Stimulated activated naive B cell treated with anti-CD40 and anti-IgM and Interleukin-4, amounts not matched to agents 10 μg/mL and 1 μg/mL and 100 μg/mL, for 72 hours (primary cell): ENCODE measurements at places on chromosomes 4 and X.

GRCh38 chr4:118935819-118936218 is 47.2 kb downstream of the SYNPO2 start:
- no peak for DNase-seq

- no peak for DNase-seq
Measured at GRCh38 chr4:131566026-131566425, 1583.1 kb upstream of the PCDH10 start.

DNA sequence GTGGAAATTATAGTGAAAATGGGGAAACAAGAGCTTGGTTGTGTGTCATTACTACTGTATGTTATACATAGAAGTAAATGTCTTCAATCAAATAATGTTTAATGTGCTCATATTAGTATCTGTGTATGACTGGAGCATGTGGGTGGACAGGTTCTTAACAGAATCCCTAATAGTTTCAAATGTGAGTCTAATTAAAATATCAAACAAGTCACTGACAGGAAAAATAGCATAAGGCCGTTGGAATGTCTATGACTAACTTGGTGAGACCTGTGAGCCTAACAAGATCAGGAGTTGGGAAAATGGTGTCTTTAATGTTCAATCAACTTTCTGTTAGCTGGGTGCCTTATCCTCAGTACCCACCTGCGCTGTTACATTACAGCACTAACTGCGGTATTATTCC is 6.2 kb upstream of the CXCL3 start:
- DNase-seq = no peak

- DNase-seq = peak; percentile 51
Measured at GRCh38 chrX:47232803-47233332, at the start of gene USP11. USP11 (plus strand) TSS chrX:47233009; CDS start chrX:47233044, 35 bp downstream.

DNA sequence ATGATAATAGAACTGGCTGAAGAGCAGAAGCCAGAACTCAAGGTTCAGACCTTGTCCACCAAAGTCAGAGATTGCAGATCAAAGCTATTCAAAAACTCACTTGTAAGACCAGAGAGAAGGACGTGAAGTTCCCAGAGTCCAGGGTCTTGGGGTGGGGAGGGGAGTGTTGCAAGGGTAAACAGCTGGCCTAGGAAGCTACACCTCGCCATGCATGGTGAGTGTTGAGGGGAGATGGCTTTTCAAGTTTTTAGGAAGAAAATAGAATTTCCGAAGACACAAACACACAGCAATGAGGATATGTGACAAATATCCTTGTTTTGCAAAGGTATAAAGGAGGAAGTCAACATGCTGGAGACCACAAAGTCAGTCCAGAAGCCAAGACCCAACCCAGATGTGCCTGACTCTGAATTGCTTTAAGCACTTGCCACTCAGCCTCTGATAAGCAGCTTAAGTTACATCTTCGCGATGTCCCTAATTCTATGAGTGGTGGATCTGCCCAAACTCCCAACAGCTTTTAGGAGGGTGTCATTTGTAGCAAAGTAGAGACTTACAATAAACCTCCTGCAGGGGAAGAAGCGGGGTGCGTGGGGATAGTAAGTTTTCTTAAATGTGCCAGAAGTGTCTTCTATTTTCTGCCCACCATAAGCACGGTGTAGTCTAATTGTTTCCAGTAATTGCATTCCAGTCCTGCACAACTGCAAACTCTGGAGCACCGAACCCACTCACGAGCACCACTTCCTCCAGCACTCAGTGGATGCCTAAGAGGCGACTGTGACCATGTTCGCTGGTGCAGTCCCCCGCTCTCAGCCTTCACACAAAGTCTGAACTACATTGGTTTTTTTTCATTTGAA is 26.5 kb downstream of the HAND2 start:
- no peak for DNase-seq

GRCh38 chr4:54058171-54058570 is 6.2 kb downstream of the CHIC2 start:
- no peak for DNase-seq

- DNase-seq = no peak
Measured at GRCh38 chr4:153655928-153656327, 28.2 kb upstream of the TLR2 start.

GRCh38 chr4:134326866-134327265 is 125.3 kb upstream of the PABPC4L start:
- DNase-seq = no peak

DNA sequence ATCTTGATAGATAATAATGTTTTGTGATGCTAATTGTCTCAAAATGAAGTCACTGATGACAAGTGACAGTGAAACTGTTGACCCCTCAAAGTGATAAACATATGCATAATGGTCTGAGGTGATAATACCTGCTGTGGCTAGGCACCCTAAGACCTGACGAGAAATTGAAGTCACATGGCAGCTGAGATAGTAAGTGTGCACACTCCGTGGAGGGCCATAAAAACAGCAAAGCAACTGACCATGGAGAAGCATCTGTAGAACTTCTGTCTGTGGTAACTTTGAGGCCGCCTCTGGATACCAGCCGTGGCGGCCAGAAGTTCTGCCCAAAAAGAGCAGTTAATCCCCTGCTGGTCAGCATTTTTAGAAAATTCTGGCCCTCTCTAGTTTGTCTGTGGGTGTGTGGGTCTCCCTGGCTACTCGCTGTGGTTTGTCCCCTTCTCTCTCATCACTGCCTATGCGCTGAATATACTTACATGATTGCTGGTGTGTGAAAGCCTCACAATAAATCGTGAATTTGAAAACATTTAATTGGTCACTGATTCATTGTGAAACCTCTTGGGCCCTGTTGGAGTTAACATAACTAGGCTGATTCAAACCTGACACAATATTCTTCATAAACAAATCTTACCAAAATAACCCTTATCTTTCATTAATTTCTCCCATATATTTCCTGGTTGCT is 50.6 kb downstream of the CCDC149 start:
- DNase-seq = no peak

GRCh38 chr4:20532116-20532790 is 168.0 kb upstream of the PACRGL start:
- no peak for DNase-seq

DNA sequence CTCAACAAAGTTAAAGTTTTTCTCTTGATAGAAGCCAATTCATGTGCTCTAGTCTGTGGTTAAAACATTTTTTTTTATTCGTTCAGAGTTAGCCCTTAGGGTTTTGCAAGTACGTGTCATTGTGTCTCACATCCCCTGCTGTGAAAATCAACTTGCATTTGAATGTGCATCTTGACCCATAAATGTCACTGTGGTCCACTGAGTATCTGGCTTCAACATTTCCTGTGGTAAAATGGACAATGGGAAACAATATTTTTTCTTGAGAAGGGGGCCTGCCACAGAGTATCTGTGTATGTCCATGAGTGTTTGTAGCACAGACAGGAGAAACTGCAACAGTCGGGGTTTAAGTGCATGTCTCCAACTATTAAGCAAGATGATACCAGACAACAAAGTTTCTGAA is 554.8 kb upstream of the TENM3 start:
- DNase-seq = no peak

GRCh38 chrX:53656845-53657244 is 29.7 kb downstream of the HUWE1 start:
- DNase-seq = no peak

DNA sequence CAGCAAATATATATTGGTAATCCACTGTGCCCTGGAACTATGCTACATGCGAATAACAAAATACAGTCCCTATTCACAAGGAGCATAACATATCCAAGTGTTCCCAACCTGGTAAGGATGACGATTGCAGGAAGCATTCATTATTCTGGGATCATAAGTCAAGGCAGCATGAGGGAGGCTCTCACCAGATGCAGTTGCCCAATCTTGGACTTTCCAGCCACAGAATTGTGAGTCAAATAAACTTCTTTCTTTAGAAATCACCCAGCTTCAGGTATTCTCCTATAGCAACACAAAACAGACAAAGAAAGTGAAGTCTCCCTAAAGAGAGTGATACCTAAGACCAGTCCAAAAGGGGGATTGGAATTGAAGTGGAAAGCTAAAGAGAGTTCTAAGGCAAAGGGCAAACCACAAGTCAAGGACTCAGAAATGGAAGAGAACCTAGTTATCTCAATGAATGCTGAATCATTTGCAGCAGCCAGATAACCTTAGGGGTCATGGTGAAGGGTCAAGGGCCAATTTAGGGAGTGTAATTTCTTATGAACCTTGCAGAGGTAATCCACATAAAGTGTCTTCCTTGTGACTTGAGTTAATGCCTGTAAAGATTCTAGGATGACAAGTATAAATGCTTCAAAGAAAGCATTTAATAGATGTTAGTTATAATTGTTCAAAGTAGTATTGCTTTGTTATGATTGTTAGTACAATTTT is 103.1 kb upstream of the PCDH7 start:
- no peak for DNase-seq
